CD4-positive, alpha-beta T cell treated with Interleukin-6 for 4 hours (primary cell): ENCODE measurements at places on chromosomes 12 and 14.

- DNase-seq = no peak
These were observed 497.8 kb downstream of the NAV3 start for GRCh38 chr12:78328524-78328923.

DNA sequence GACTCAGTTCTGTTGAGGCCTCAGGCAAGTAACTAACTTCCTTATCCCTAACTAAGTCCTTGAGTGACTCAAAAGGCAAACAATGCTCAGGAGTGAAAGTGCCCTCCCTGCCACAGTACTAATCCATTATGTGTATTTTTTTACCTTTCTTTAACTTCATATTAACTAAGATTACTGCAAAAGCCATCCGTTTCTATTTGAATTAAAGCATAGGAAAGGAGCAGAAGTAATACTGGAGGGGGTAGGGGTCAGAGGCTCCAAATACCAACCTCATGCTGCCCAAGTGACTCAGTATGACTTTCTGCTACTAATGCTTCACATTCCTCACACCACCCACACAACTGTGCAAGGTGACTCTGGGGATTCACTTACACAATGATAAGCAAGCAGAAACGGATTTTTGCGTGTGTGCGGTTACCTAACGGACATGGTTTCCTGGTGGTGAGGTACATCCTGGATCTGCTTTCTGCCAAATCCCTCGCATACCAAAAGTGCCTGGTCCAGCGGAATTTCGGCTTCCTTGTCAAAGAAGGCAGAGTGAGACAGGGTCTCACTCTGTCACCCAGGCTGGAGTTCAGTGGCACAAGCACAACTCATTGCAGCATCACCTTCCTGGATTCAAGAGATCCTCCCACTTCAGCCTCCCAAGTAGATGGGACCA is 25.1 kb downstream of the MOK start:
- DNase-seq = no peak

- no peak for DNase-seq
These were observed 51.1 kb upstream of the SLC8A3 start for GRCh38 chr14:70239802-70240201.

GRCh38 chr14:38202444-38203191 is 5.1 kb upstream of the SSTR1 start:
- DNase-seq = no peak

DNA sequence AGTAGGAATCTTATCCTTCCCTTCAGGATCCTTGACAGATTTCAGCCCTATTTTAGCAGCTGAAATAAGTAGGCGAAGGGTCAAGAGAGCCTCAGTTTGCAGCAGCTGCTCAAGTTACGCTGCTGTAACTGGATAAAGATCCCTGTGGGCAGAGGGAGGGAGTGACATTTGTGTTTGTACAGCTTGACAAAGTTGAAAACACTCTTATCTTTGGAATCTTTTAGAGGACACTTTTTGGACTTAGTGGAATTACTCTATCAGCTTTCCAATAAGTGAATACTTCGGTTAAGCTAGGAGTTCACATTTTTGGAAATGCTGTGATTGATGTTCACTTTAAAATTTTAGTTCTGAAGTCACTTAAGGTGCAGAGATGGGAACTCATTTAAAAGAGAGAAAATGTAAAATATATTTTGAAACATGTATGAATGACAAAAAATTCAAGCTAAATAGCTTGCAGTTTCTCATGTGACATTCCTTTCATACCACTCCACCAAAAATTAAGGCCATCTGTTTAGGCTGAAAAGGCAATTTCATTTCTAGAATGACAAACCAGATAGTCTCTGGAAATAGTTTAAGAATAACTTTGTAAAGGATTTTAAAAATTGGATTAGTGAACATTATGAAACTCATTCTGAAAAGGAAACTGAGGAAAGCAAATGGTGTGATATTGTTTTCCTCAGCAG is 55.2 kb downstream of the SLC38A4 start:
- DNase-seq = no peak

GRCh38 chr12:26868447-26869103 is 35.6 kb upstream of the ITPR2 start:
- DNase-seq = no peak
